ENCODE measurements at places on chromosomes 5 and 9.

DNA sequence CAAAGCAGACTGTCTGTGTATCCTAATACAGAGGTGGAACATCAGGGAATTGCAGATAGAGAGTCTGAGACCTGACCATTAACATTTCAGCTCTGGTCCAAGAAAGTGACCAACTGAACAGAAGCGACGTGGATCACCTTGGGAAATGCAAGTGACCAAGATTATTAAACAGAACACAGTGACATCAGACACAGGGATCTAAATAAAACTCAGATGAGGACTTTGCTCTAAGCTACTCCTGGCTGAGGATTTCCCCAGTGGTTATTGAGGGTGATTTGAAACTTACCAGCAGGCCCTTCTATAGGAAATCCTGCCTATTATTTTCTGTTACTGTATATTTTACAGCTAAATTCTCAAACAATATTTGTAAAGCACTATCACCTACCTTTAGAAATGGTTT is 436.0 kb downstream of the TMEM38B start:
- DNase-seq, result no peak

- DNase-seq, result no peak
Observed at GRCh38 chr5:80877592-80877991, 82.6 kb upstream of the RASGRF2 start.

GRCh38 chr9:93413530-93413929 is 38.0 kb upstream of the FAM120A start:
- DNase-seq, result no peak

- no peak for DNase-seq
Observed at GRCh38 chr5:146068977-146069779, 36.2 kb downstream of the PLAC8L1 start.

DNA sequence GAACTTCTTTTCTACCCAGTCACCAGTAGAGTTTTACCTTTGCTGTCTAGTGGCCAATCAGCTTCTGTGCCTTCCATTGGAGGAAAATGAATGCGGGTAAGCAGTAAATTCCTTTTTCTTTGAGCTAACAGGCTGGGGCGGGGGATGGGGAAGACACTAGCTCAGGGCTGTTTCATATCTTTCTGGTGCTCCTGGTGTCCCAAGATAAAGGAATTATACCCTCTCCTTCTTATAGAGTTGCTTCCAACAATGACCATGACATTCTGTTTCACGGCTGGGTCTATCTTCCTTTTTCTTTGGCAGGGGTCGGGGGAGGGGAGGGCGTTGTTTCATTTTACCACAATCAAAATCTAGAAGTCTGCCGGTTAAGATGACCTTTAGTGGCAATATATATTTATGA is 51.2 kb upstream of the RPS23 start:
- DNase-seq, result no peak

- DNase-seq, result no peak
Observed at GRCh38 chr9:18007621-18008020, 428.8 kb downstream of the SH3GL2 start.

GRCh38 chr9:114867327-114867726 is 61.5 kb upstream of the TNFSF15 start:
- DNase-seq, result no peak

- DNase-seq, result no peak
Observed at GRCh38 chr9:134829356-134829937, 51.2 kb upstream of the FCN2 start.

- DNase-seq, result no peak
Observed at GRCh38 chr5:58264276-58264675, 195.6 kb downstream of the PLK2 start.

GRCh38 chr9:108100571-108100970 is 611.0 kb upstream of the KLF4 start:
- no peak for DNase-seq

GRCh38 chr9:115378241-115378640 is 260.3 kb upstream of the TNC start:
- DNase-seq, result no peak

DNA sequence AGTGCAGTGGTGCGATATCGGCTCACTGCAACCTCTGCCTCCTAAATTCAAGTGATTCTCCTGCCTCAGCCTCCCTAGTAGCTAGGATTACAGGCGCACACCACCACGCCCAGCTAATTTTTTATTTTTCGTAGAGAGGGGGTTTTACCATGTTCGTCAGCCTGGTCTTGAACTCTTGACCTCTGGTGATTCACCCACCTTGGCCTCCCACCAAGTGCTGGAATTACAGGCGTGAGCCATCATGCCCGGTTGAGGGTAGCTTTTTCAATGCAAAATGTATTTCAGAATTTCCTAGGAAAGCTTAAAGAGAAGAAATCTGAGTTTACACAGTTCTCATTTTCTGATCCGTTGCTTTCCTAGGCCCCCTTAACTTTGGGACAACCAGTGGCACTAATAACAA is 15.7 kb downstream of the BDP1 start:
- no peak for DNase-seq

- DNase-seq, result no peak
Observed at GRCh38 chr9:123710299-123710698, 219.6 kb downstream of the DENND1A start.

- no peak for DNase-seq
Observed at GRCh38 chr9:80775530-80775929, 913.8 kb downstream of the TLE1 start.

GRCh38 chr9:91253488-91253887 is 108.2 kb downstream of the AUH start:
- DNase-seq, result no peak

- DNase-seq, result no peak
Observed at GRCh38 chr5:90932052-90932699, 373.6 kb downstream of the ADGRV1 start.

- DNase-seq, result no peak
Observed at GRCh38 chr5:139082813-139083498, 115.2 kb downstream of the SIL1 start.

GRCh38 chr9:111131211-111131610 is 92.9 kb upstream of the LPAR1 start:
- DNase-seq, result no peak

- no peak for DNase-seq
Observed at GRCh38 chr5:153209016-153209415, 281.5 kb upstream of the GRIA1 start.

GRCh38 chr5:81794226-81794625 is 43.3 kb upstream of the SSBP2 start:
- DNase-seq, result no peak

GRCh38 chr5:100788417-100788816 is 114.7 kb downstream of the ST8SIA4 start:
- DNase-seq, result no peak

- DNase-seq, result no peak
Observed at GRCh38 chr5:140349244-140349643, 2.8 kb upstream of the HBEGF start.

DNA sequence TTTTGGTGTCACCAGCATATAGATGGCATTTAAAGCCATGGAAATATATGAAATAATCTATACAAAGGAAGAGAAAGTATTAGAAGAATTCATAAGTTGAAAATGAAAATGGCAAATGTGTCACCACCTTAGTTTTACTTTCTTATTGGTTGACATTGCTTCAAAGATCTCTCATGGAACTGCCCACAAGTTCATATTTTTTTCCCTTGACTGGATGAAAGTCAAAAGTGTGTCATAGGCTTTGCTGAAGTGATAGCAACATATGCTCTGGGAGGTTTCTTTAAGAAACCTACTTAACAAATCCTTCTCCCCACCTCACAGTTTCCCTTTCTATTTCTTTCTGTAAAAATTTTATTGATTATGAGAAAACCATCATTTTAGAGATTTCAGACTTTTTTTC is 127.2 kb downstream of the VPS13A start:
- DNase-seq, result no peak

- no peak for DNase-seq
Observed at GRCh38 chr9:16485575-16486321, 384.7 kb downstream of the BNC2 start.

DNA sequence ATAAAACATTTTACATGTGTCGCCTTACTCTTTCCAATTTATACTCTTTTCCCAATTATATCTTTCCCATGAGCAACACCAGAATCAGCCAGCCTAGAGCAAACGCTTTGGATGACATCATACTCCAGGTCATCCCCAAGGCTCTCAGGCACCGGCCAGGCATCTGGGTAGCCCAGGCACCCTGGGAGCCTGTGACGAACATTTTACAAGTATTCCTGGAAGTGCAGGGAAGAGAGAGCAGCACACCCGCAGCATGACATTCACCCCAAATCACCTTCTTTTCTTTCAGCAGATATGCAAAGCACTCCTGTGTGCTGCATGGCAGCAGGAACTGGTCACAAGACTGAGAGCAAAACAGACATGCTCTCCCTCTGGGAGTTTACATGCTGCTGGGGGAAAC is 75.7 kb upstream of the SMIM23 start:
- no peak for DNase-seq

DNA sequence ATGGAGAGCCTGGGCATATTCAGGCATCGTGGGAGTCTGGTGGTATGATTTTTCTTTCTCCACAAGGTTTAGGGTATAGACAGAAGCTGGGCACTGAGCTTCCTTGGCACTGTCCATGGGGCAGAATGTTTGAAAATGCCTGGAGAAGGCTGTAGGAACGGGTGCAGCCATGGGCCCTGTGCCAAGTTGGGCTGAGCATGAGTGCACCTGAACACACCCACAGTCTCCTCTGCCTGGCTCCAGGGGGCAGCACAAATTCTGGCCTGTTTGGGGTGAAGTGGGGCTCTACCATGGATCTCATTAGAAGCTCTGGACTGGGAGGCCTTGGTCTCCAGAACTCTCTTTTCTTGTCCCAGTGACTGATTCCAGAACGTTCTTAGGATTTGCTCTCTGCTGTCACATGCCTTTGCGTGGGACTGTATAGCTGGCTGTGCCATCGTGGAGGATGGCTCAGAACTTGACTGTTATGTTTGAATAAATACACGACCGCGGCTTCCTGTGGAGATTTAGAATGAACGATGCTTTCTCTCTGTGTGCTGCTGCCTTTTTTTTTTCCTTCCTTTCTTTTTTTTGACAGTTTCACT is 229.8 kb downstream of the FANCC start:
- DNase-seq, result peak; percentile 37

GRCh38 chr5:158869092-158869491 is 230.6 kb downstream of the EBF1 start:
- no peak for DNase-seq

DNA sequence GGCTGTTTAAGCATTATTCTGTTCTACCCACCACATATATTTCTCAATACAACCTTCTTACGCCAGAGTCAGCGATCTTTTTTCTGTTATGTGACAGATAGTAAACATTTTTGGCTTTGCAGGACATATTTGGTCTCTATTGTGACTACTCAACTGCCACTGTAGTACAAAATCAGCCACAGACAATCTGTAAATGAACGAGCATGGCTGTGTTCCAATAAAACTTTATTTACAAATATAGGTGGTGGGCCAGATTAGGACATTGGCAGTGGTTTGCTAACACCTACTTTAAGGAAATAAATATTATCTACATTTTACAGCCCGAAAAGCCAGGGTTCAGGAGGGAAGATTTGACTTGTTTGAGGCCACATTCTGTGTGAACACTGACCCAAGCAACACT is 40.2 kb upstream of the FBXW11 start:
- DNase-seq, result no peak

GRCh38 chr9:2418619-2419018 is 203.0 kb upstream of the VLDLR start:
- DNase-seq, result no peak

DNA sequence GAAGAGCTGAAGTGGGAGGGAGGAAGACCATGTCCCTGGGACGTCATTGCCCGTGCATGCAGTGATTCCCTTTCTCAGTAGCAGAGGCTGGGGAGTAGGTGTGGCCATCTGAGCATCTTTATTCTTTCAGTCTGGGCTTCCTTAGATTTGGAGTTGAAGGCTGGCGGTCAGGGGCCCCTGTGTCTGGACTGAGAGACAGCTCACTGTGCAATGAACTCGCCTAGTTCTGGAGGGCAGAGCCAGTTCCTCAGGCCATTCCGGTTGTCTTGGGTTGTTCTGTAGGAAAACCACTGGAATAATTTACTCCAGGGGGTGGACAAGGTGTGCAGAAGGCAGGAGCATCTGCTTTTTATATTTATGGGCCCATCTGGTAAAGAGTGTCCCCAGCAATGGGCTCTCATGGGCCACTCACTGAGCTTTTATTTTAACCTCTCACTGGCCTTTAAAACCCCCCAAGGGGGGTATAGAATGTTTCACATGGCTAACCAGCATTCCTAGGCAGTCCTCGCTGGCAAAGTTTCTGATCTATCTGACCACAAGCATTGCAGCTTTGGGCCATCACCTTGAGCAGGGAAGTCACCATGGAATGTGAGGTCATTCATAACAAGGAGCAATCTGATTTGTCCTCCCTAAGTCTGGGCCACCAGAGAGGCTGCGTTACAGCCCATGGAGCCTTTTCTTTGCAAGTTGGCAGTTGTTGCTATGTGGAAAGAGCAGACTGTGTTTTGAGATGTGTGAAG is 9.2 kb downstream of the STC2 start:
- no peak for DNase-seq

DNA sequence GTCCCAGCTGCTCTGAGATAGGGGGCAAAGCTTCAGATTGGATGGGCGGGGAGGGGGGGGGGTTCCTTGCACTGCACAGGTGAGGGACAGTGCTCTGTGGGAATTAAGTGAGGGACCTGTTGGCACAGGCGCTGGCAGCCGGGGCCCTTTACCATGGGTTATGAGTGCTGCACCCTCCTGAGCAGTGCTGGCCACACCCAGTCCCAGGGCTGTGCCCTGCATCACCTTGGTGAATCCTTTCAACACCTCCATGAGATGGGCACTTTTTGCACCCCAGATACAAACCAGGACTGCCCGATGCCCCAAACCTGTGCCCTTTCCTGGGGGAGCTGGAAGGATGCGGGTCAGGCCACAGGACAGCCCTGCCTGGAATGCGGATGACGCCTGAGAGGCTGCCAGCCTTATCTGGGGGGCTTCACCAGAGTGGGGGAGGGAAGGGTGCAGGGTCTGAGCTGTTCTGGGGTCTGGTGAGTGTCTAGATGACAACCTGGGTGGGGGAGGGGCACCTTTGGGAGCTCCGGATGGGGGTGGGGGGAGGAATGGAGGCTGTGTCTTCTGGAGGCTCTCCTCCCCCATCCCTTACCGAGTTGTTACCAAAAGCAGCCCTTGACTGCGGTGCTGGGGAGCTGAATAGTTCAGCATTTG is 5.2 kb downstream of the CRB2 start:
- DNase-seq, result no peak

DNA sequence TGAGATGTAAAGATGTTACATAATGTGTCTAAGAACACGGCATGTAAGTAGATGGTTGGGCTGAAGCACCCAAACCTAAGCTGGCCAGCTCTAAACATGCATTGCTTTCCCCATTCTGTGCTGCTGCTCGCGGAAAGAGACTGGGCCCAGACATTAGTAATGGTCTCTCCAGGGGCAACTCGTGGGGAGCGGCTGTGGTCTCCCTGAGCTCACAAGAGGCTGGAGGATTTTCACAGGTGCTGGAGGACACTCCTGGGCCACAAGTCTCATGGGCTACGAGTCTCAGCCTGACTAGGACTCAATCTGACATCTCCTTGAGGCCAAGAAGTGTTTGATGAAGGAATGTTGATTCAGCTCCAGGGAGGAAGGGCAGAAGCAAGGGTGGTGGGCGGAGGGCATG is 92.7 kb upstream of the PTCH1 start:
- DNase-seq, result no peak

Measured in activated effector memory CD4-positive, alpha-beta T cell treated with anti-CD3 and anti-CD28 coated beads, Interleukin-2, amount 50 U/mL, for 16 hours (primary cell).